Activated naive CD4-positive, alpha-beta T cell treated with anti-CD3 and anti-CD28 coated beads for 36 hours (primary cell): ENCODE measurements at places on chromosomes 6 and 20. TPM values are rescaled to one million over a fixed set of nuclear protein-coding genes. Genes with fewer than 3 reads are reported as not detected.

LY6G5B gene
- total RNA-seq: 6.4 TPM

TMEM200A gene
- total RNA-seq: not detected

DNA sequence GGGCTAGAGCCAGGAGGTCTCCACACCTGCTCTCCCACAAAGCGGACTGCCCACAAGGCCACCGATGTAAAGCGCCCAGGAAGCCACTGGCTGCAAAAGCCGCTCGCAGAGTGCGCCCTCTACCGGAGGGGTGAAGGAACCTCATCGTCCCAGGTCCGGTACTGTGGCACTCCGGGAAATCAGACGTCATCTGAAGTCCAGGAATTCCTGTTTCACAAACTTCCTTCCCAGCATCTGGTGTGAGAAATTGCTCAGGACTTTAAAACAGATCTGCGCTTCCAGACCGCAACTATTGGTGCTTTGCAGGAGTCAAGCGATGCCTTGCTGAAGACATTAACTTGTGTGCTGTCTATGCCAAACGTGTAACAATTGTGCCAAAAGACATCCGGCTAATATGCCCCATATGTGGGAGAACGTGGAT, 115.1 kb upstream of the ARID1B start:
- DNase-seq: peak; percentile 12

- DNase-seq: no peak
These were observed 8.6 kb downstream of the CD83 start for GRCh38 chr6:14126191-14126590.

GRCh38 chr20:20568604-20569205, 143.7 kb downstream of the RALGAPA2 start:
- peak; percentile 54 for DNase-seq

HBS1L gene
- 153 TPM for total RNA-seq

RNF217 gene
- 2.4 TPM for total RNA-seq

IRF4 gene
- total RNA-seq: 500 TPM

- DNase-seq: no peak
These were observed 202.4 kb downstream of the SMOC2 start for GRCh38 chr6:168643401-168643800.

DNA sequence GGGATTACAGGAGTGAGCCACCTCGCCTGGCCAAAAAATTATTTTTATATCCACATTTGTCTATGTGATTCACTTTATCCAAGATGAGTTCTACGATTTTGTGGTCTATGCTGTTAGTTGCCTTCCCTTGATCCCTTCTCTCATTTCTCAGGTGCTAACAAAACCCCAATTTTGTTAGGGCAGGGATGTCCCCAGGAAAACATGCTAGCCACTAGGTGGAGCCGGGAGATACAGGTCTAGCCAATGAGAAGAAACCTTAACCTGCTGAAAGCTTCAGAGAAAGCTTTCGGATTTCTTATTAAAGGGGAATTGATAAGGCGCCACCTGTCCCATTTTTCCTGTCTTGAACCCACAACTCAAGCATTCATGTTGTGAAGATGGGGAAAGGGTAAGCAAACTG, 167.4 kb upstream of the OLIG3 start:
- peak; percentile 71 for DNase-seq

GRCh38 chr20:24965065-24965919, 16.2 kb downstream of the CST7 start:
- DNase-seq: no peak

- no peak for DNase-seq
These were observed 198.0 kb downstream of the FUT9 start for GRCh38 chr6:96213784-96214183.

DNA sequence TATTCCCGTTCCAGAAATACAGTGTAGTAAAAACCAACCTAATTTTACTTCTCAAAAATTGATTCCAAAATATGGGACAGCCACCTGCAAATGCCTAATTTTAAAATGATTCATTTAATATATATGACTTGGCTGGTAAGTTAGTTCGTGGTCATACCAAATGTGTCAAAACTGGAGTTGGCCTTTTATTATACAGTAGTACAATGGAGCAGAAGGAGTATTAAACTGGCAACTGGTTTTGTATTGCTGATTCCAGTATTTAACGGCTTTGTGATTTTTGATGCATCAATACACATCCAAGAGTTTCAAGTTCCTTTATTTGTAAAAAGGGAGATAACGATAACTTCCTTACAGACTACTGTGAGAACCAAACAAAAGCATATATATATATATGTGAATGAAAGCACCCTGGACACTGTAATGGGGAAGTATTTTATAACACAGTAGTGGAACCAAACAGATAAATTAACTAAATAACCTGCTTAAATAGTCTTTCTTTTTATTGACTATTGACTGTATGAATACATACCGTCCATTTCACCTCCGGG, 24.8 kb downstream of the SAMHD1 start:
- DNase-seq: no peak

DNA sequence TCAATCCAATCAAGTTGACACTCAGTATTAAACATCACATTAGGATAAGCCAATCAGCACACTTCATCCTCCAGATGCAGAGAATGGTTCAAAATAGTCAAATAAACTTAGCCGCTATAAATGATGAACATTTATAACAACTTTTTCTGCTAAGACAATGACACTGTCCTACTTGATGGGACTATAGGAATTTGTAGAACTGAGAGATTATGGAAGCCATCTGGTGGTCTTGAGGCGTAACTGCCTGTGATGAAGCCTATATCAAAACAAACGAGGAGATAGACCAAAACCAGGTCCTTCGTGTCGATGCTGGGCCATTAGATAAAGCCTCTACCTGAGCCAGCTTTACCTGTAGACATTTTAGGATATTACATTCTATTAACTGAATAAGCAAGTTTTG, 631.1 kb downstream of the COL12A1 start:
- DNase-seq: no peak

PRPH2 gene
- not detected for total RNA-seq

- peak; percentile 11 for DNase-seq
These were observed 802 bp downstream of the PEX7 start for GRCh38 chr6:136823128-136823660.

GRCh38 chr20:36971103-36971502, 19.6 kb upstream of the SAMHD1 start:
- DNase-seq: peak; percentile 62

DNA sequence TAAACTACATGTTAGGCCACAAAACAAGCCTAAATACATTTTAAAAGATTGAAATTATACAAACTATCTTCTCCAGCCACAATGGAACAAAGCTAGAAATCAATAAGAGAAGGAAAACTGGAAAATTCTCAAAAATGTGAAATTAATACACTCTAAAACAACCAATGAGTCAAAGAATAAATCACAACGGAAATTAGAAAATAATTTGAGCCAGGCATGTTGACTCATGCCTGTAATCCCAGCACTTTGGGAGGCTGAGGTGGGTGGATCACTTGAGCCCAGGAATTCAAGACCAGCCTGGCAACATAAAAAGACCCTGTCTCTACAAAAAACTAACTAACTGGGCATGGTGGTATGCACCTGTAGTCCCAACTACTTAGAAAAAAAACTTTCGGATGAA, 6.3 kb upstream of the WFDC13 start:
- DNase-seq: no peak

DNA sequence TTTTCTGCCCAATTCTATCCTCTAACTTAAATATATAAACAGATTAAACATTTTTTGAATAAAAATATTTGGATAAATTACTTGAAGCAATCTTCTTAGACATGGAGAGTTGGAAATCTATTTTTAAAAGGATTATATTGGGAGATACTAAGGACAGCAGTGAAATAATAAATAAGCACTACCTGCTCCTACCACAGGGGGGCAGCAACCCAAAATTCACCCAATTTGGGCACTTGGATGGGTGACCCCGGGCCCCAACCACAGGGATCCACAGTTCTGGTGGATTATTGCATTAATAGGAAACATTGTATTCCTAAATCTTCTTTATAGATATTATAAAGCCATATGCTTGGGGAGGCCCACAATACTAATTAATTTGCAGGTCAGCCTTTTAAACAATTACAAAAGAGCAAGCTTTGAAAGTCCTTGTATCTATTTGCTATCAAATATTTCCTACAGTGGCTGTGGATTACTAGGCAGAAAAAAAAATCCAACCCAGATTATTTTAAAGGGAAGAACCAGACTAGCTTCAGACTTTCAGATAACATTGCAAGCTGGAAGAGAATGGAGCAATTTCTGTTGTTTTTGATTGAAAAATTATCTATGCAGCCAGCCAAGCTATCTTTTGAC, 66.4 kb upstream of the PDE10A start:
- DNase-seq: peak; percentile 54
